ENCODE measurements at places on chromosomes 2 and 18. TPM values are rescaled to one million over a fixed set of nuclear protein-coding genes. Genes with fewer than 3 reads are reported as not detected.

- H3K4me3 ChIP-seq = no peak overlapping the region
- no peaks in the 10 kb centered on the region for H3K27me3 ChIP-seq
- H3K36me3 ChIP-seq = no peaks in the 10 kb centered on the region
- no peak overlapping the region for H3K27ac ChIP-seq
These were observed 338.3 kb downstream of the CYRIA start for GRCh38 chr2:16327326-16327725.

DNA sequence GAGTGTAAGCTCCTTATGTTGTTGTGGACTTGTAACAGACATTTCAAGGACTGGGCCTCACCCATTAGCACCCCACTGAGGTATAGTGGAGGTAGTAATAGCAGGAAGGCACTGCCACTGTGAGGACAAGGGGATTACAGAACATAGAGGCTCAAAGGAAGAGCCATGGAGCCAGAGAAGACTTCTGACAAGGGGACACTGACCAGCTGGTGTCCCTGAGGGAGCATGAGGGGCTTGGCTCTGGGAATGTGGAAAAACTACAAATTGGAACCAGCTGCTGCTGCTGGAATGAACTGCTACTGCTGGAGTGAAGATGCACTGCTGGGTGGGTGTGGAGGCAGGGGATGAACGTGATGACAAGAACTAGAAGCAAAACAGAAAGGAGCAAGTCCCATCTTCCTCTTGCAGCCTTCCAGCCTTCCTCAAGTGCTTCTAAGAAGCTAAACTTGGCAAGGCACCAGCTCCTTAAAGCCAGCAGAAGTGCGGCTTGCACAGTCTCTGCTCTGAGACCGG lies 167.3 kb upstream of the NOSTRIN start:
- peak; percentile 69 for DNase-seq
- H3K36me3 ChIP-seq = no peaks in the 10 kb centered on the region
- no peaks in the 10 kb centered on the region for H3K27me3 ChIP-seq
- no peak overlapping the region for H3K4me3 ChIP-seq

Gene PIEZO2
- total RNA-seq = 13.8 TPM

Gene FRZB
- 1.3 TPM for total RNA-seq

Gene ANO7
- total RNA-seq = 0.98 TPM

GRCh38 chr2:17302281-17302680 lies 216.0 kb downstream of the RAD51AP2 start:
- no peaks in the 10 kb centered on the region for H3K36me3 ChIP-seq
- H3K27ac ChIP-seq = no peak overlapping the region
- no peaks in the 10 kb centered on the region for H3K27me3 ChIP-seq
- no peaks in the 10 kb centered on the region for H3K4me1 ChIP-seq
- H3K4me3 ChIP-seq = no peak overlapping the region

Measured in thyroid gland (tissue), 4 donors.